ENCODE measurements at places on chromosomes 11 and 22.

DNA sequence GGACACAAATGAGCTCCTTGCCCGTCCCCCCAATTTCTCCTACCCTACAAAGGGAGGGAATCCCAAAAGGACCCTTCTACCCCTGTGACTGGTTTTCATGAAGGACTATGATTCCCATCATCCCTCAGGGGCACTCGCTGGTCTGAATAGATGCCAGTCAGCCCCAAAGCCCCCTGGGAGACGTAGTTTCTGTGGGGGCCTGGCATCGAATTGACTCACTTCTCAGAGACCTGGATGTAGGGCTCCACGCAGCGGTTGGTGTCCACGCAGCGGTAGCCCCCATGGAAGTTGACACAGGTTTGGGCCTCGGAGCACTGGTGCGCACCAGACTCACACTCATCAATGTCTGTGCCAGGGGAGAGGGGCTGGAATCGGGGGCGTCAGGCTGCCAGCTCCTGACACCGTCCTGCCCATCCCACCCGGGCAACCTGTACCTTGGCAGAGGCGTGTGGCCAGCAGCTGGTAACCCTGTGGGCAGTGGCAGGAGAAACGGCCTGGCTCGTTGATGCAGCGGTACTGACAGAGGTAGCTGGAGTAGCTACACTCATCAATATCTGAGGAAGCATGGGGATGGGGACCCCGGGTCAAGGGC lies 4.4 kb downstream of the EFEMP2 start:
- no peak for DNase-seq

- peak; percentile 66 for DNase-seq
Observed at GRCh38 chr22:41857155-41857859, 24.4 kb downstream of the SREBF2 start.

- no peak for DNase-seq
Observed at GRCh38 chr22:23402275-23403151, 177.6 kb downstream of the IGLL1 start.

DNA sequence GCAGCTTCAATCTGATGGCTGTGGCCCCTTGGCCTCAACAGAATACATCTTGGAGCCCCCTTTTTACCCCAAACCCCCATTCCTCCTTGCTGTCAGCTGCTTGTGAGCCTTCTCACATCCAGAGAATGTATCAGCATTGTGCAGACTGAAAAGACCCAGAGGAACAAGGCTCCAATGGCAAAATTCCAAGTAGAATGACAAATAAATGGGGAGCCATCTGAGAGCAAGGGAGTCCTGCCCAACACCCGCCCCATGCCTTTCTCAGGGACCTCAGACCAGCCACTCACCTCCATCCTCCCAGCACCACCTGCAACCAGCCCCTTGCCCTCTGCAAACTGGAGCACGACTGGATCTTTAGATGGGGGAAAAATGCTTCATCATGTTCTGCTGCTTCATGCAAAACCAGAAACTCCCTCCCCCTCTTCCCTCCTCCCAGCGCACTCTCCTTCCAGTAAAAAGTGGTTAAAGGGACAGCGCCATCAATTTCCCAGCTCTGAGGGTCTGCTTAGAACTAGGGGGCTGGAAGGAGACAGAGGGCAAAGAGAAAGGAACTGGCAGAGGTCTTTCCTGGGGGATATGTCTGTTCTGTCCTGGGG lies 2.2 kb upstream of the NEFH start:
- DNase-seq: no peak

GRCh38 chr11:134932761-134933160 lies 520.7 kb upstream of the B3GAT1 start:
- DNase-seq: no peak

GRCh38 chr11:74636630-74637184 lies 44.3 kb downstream of the POLD3 start:
- DNase-seq: no peak

- DNase-seq: no peak
Observed at GRCh38 chr22:44311855-44312170, 938 bp downstream of the SHISAL1 start.

GRCh38 chr11:64872790-64873488 lies 5.5 kb downstream of the EHD1 start:
- no peak for DNase-seq

DNA sequence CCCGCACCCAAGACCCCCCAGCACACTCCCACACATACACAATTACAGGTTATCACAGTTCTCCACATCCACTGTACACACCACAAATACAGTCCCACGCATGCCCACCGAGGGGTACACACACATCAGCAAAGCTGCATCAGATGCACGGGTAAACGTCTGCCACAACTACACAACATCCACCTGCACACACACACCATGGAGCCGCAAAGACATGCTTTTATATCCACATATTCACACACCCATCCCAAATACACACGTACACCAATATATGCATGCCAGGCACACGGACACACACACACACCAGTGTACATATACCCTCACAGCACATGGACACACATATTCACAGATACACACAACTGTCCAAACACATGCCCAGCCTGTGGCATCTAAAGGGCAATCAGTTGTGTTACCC lies 5.4 kb upstream of the KCNJ4 start:
- DNase-seq: no peak

DNA sequence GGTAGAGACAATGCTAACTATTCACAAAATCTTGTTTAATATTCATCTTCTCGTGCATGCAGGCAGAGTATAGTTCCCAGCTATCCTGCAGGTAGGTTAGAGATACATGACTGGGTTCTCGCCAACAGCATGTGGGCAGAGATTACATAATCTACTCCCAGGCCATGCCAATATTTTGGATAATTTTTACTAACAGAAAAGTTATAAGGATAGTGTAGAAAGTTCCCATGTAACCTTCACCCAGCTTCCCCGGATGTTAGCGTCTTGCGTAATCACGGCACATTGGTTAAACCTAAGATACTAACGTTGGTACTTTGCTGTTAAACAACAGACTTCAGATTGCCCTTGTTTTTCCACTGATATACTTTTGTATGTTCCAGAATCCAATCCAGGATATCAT lies 215.5 kb upstream of the LARGE1 start:
- no peak for DNase-seq

- DNase-seq: no peak
Observed at GRCh38 chr11:63847363-63847762, 8.5 kb downstream of the MARK2 start.

DNA sequence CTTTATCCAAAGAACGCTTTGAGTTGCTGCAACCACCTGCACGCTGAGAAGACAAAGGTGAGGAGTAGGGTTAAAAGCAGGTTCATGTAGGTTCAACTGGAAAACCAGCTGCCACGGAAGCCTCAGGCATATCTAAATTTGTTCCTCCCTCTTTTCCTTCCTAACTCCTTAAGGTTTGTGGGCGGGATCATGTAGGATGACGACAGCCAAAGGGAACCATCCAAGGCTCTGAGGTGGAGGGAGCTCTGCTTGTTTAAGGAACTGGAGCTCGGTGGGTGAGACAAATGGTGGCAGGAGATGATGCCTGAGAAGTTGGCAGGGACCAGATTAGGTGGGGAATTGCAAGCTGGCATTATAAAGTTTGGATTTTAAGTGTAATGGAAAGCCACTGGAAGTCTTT lies 60.3 kb downstream of the SPON1 start:
- no peak for DNase-seq

DNA sequence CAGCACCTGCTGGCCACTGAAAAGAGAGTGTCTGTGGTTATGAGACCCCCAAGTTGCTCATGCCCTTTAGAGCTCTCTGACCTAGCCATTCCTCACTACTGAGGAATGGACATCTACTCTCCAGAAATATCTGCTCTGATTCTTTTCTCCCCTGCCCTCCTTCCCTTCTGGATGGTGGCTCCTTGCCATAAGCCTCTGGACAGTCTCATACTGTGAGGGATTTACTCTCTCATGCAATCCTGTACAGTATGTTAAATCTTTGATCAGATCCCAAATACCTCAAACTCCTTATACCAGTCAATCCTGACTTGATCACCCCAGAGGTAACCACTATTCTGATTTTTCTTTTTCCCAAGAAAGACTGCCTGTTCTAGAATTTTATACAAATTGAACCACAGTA lies 80.7 kb downstream of the ARHGAP20 start:
- no peak for DNase-seq

DNA sequence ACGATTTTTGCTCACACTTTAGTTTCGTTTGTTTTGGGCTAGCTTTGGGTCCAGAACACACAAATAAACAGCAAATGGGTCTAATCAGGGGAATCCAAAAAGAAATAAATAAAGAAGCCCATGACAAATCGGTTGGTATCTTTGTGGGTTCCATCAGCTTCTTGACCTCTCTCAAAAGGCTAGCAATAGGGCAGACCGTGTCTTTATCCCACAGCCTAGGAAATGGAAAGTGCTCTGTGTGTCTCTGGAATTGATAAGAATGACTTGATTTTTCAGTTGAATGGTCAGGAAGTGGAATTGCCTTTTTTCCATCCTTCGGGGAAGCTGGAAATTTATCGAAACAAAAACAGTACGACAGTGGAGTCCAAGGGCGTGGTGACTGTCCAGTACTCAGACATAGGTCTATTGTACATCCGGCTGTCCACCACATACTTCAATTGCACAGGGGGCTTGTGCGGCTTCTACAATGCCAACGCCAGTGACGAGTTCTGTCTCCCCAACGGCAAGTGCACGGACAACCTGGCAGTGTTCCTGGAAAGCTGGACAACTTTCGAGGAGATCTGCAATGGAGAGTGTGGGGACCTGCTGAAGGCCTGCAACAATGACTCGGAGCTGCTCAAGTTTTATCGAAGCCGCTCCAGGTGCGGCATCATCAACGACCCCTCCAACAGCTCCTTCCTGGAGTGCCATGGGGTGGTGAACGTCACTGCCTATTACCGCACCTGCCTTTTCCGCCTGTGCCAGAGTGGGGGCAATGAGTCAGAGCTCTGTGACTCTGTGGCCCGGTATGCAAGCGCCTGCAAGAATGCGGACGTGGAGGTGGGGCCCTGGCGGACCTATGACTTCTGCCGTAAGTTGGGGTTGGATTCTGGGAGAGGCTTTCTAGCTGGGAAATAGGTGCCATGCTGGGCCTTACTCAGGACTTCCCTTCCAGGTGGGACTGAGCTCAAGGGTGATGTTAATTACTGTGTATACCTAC lies 28.6 kb downstream of the TECTA start:
- no peak for DNase-seq

DNA sequence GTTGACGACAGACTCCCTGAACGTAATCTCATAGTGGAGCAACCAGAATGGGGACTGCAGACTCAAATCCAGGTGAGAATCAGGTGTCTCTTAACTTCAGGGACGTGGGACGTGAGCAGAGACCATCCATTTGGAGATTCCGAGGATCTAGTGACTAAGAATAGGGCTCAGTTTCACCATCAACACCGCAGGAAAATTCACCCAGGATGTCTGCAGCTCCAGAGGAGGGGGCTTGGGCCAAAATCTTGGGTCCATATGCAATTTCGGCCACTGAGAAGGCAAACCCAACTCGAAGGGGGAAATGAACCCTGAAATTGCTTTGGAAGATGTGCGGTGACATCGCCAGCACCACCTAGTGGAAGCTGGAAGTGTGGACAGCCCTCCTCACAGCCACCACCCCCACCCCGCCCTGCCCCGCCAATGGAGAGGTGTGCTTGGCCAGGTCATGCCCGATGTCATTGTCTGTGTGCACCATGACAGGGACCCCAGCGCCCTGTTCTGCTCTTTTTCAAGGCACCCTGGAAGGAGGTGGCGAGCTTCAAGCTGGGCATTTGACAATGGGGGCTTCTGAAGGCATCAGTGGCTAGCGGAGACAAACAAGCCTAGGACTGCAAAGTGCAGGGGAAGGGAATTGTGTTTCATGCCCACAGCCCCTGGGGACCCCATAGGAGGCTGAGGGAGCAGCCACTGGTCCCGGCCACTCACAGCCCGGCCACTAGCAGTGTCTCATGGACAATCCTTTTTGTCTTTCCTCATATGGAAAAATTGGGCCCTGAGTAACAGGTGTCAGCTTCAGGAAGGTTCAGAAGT lies 24.8 kb downstream of the APOL1 start:
- DNase-seq: peak; percentile 56

DNA sequence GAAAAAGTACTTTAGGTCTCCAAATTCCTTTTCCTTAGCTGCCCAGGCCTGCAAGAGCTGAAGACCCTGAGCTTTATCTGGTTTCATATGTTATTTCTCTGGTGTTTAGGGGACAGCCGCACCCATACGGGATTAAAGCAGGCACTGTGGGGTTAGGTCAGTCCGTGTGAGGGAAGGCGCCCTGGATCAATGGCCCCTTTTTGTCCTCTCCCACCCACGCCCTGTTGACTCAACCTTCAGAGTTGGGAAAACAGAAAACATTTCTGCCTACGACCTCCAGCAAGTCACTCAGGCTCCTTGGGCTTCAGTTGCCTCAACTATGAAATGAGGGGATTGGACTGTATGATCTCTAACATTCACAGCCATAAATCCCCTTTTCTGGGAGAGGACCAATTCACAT lies 55.2 kb upstream of the BARX2 start:
- DNase-seq: no peak
